NCI-H345 (cell line): ENCODE measurements at places on chromosomes 1 and 21.

DNA sequence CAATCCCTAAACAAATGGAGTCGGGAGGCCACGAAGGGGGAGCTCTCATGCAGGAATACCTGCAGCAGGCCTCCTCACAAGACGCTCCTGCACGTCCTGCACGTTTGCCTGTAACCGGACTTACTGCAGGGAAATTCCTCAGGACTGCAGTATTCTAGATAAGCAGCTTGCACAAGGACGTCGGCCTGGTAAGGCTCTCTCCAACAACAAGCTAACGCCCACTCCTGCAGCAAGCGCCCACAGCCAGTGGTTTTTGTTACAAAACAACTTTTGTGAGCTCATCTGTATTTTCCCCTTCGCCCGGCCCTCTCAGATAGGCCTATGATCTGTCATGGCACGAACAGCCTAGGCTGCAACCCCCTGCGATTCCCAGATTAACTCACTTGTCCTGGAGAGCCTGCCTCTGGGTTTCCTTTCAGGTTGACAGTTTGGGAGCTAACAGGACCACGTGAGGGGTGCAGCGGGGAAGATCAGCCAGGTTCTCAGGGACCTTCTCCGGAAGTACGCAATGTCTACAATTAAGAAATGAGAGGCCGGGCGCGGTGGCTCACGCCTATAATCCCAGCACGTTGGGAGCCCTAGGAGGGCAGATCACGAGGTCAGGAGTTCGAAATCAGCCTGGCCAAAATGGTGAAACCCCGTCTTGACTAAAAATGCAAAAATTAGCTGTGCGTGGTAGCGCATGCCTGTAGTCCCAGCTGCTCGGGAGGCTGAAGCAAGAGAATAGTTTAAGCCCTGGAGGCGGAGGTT, 921 bp upstream of the MIB2 start:
- no peak for DNase-seq

- no peak for DNase-seq
Measured at GRCh38 chr1:183281039-183281438, 95.0 kb downstream of the LAMC2 start.

DNA sequence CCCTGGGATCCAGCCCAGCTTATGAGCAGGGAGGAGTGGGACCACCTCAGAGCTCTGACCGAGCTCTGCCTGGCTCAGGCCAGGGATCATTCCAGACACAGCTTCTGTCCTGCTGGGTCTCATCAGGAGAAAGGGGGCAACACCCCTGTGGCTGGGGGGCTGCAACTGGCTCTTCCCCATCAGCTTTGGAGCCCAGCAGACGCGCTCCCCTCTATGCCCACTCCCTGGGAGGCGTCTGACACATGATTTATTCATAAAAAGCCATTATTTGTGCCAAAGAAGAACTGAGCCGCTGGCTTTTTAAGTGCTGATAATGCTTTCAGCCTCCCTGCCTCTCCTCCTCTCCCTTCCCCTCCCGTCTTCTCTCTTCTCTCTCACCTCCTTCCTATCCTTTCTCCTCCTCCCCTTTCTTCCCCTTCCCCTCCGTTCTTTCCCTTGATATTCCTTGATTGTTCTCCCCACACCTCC, 25.0 kb downstream of the FOXO6 start:
- no peak for DNase-seq

DNA sequence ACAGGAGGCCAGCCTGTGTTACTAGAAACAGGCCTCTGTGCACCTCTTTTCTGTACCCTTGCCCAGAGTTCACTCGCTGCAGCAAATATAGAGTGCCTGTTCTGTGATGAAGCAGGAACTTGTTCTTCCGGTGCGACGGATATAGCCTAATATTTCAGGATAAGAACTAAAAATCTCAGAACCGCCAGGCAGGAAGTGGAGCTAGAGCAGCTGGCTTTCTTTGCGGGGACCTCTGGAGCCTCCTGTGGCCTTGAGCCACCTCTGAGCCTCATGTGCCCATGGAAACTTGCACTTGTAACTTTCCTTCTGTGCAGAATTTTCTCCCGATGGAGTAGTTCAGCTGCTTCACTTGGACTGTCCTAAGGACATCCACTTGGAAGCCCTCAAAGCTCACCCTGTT, 44.5 kb upstream of the VAMP3 start:
- no peak for DNase-seq

DNA sequence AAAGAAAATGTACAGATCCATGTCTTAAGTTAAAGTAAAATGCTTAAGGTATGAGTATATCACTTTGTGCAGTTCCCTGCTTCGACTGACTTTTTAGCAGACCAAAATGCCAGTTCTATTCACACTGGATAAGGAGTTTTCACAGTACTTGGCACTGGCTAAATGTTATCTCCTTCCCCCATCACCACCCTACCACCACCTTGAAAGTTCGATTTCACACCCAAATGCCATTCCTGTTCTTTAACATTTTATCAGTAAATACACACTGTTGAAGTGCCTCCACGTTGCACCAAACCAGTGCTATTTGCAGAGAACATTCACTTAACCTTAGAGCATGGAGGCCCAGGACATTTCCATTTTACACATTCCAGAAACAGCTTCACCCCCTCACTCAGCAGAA, 100.0 kb downstream of the URB2 start:
- DNase-seq = no peak

DNA sequence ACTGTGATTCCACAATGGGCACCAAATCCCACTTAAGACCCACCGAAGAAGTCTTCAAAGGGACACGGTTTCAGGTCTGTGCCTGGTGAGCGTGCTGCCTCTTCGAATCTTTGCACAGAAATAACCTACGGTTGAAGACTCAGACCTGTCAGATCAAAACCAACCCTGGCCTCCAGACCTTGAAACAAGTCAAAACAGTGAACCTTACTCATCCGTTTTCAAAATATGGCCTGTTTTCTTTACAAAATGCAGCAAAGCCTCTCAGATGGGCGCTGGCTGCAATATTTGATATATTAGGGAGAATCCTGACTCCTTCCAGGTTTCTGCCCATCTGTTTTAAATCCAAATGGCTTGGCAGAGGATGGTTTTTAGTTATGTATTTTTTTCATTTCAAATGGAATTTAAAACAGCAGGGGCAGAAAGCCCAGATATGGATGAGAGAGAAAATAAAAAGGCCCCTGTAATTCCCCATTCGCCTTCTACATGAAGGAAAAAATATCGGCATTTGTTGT, 14.0 kb downstream of the JUN start:
- DNase-seq = no peak

GRCh38 chr1:29368936-29369932, 132.9 kb downstream of the PTPRU start:
- DNase-seq = peak; percentile 70

GRCh38 chr1:26700711-26701110, 4.9 kb downstream of the ARID1A start:
- no peak for DNase-seq

- DNase-seq = no peak
Measured at GRCh38 chr1:85340427-85340826, 64.0 kb upstream of the BCL10 start.

DNA sequence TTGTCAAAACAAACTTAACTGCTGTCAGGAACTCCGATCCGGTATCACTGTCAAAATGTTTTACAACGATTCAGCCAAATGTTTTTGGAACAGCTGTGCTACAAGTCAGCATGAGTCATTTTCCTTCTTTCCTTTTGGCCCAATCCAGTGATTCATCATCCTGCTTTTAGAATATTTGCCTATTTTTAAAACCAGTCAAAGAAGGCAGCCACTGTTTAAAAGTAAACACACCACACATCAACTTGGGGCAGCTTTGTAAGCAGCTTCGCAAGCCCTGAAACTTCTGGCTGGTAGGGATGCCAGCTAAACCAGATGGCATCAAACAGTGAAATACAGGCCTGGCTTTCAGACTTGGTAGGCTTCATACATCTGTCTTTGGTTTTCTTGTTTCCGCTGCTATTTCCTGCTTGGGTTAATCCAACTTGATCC, 14.9 kb downstream of the MAP3K7CL start:
- DNase-seq = no peak

DNA sequence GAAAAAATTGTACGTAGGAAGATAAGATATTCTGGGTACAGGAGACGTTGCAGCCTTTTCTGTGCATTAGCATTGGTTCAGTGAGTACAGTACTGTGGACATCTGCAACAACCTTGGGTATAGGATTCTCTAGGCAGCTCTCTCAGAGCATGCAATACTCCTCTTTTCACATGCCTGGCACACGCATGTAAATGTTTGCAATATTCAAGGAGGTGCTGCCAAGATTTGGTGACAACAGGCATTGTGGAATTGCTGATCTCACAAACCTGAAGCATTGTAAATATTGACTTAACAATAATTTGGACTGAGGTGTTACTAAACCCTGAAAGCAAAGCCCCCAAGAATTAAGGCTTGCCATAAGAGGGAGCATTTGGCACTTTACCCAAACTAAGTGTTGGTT, 126.8 kb downstream of the GRIK1 start:
- DNase-seq = no peak

DNA sequence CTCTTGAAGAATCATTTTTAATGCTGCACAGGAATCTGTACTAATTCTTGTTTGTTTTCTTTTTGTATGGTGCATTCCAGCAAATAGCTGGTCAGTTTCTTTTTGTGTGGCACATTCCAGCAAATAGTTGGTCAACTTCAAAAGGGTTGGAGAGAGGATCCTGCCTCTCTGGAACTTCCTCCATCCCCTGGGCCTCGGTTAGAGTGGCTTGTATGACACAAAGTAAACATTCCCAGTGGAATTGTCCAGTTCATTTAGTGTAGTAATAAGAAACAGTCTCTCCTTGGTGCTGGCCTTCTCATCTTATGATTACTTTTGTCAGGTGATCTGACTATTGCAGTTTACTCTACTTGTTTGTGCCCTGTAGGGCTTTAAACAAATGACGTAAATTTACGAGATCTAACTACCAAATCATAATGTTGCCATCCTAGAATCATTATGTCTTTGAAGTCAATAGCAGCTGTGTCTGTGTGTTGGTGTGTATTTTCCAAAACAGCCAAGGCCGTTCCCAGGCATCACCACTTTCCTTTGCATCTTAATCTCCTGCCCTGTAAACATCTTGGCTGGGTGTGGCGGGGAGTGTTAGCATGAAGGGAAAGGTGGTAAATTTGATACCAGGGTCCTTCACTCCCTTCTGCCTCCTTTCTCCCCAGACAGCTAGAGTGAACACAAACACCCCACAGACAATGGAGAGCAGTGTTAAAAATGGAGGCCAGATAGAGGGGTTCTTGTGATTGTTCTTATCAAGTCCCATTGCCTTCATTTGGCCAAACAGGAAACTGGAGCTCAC, 77.9 kb downstream of the CDC7 start:
- no peak for DNase-seq

DNA sequence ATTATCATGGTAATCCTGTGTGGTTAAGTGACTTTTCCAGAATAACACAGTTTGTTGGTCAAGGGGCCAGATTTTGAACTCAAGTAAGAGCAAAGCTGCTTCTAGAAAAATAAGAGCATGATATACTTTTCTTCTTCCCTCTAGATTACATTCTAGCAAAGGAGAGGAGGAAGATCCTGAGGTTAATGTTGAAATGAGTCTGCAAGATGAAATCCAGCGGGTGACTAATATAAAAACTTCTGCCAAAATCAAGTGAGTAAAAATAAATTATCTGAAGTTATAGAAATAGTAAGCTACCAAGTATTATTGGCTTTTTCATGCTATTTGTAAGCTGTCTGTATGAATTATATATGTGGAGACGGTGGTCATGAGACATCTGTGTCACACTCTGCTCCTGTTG, 12.8 kb downstream of the WDR3 start:
- DNase-seq = no peak

- DNase-seq = peak; percentile 67
Measured at GRCh38 chr1:46466477-46467182, 23.0 kb upstream of the DMBX1 start.

DNA sequence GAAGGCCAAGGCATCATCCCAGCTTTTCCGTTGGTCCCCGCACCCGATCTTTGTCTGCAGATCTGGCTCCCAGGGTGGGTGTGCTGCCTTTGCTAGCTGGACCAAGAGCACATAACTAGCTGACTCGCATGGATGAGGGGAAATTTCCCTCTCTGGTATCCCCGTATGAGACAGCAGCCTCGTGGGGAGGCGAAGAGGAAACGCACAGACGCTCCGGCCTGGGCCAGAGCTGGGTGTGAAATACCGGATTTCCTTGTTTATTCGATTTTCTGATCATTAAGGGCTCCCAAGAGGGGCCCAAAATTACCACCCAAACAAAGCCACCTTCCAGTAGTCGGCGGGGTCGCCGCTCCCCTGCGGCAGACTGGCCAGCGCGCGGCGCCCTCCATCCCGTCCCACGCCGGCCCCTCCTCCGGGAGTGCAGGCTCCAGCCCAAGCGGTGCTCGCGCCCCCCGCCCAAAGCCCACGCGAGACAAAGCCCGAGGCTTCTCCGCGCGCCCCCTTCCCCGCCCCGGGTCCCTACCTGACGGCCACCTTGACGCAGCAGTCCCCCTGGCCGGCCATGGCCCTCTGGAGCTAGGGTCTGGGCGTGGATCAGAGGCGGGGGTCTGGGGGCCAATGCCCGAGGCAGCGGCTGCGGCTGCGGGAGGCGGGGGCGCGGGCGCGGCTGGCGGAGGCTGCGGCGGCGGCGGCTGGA, 546 bp downstream of the KIF21B start:
- no peak for DNase-seq

GRCh38 chr1:168099337-168099801, 37.4 kb downstream of the GPR161 start:
- no peak for DNase-seq

- no peak for DNase-seq
Measured at GRCh38 chr1:227869851-227870305, 54.4 kb downstream of the PRSS38 start.

DNA sequence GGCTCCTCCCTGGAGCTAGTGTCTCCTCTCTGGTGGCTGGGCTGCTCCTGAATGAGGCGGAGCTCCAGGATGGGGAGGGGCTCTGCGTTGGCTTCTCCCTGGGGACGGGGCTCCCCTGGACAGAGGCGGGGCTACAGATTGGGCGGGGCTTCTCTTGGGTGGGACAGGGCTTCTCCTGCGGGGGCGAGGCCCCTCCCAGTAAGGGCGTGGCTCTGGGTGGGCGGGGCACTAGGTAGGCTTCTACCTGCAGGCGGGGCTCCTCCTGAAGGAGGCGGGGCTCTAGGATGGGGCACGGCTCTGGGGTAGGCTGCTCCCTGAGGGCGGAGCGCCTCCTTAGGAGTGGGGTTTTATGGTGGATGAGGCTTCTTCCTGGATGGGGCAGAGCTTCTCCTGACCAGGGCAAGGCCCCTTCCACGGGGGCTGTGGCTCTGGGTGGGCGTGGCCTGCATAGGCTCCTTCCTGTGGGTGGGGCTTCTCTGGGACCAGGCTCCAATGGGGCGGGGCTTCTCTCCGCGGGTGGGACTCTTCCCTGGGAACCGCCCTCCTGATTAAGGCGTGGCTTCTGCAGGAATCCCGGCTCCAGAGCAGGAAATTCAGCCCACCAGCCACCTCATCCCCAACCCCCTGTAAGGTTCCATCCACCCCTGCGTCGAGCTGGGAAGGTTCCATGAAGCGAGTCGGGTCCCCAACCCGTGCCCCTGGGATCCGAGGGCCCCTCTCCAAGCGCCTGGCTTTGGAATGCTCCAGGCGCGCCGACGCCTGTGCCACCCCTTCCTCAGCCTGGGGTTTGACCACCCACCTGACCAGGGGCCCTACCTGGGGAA, 22.7 kb upstream of the ARF1 start:
- peak; percentile 99 for DNase-seq

DNA sequence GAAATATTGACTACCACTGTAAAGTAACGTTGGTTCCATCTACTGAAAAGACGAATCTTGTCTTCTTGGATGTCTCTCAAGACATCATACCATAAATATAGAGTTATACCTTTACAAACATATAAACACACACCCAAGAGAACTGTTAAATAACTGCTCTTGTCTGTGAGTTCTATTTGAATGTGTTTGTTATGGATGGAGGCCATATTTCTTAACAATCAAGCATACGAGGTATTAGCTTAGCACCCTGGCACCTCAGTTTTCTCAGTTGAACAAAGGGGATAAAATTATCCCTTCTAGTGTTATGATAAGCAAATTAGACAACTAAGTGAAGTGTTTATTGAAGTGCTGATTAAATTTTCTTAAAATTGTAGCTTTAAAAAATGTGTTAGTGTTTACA, 336.6 kb upstream of the ZRANB2 start:
- DNase-seq = peak; percentile 57
